ENCODE measurements at places on chromosomes 5 and 9.

DNA sequence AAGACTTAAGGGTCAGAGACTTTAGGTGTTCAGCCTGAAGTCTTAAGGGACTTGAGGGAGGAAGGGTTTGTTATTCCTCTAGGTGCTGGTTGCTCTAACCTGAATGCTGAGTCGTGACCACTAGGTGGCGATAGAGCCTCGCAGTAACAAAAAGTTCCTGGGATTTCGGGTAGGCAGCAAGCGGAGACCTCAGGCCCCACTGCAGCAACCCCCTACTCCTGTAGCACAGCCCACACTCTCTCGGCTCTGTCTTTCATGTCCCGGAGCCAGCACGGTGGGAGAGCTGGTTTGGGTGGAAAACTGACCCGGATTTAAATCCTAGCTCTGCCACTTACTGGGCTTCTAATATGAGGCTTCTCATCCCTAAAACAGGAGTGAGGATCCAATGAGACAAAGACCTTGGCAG lies 100.3 kb upstream of the PANK3 start:
- DNase-seq, result peak; percentile 80

GRCh38 chr5:150347451-150347850 lies 10.0 kb upstream of the TCOF1 start:
- no peak for DNase-seq

GRCh38 chr9:111952559-111952958 lies 55.9 kb downstream of the UGCG start:
- DNase-seq, result no peak

GRCh38 chr5:69415584-69415958 lies 655 bp downstream of the MARVELD2 start:
- DNase-seq, result no peak

DNA sequence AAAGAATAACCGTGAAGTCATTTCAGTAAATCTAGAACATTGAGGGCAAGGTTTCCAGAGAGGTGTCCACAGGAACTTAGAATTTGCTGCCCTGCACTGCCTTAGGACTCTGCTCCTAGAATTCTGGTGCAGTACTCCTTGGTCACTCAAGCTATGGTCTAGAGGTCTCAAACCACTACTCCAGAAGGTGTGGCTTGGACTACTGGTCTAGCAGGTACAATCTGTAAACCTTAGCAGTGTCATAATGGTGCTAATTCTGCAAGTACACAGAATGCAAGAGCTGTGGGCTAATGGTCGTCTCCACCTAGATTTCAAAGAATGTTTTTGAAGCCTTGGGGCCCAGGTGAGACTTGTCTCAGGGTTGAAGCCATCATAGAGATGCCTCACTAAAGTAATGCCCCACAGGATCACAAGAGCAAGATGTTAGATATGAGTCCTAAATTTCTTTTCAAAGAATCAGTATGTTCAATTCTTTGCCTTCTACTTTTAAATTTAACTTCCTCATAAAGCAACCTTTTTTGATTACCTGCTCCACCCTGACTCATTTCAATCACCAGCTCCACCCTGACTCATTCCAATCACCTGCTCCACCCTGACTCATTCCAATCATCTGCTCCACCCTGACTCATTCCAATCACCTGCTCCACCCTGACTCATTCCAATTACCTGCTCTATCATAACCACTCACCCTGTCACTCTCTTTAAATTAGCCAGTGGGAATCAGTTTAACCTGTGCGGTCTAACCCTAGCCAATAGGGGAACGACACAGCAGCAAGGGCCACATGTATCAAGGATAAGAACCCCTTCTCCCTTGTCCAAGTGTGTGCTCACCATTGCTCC lies 1111.8 kb upstream of the ACO1 start:
- DNase-seq, result no peak

DNA sequence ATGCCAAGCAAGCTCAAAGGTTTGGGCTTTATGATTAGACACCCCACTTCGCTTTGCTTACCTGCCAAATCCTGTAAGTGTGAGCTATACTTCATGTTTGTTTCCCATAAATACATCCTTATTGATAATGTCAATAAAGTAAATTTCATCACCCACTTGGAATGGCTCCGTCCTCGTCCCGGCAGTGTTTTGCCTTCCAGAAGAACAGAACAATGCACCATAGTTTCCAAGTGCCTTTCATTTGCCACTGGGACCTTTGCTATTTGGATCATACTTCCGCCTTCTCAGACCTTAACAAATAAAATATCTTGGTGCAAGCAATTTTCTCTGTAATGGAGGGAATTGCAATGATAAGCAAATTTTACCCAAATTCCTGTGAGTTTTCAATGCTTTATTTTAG lies 229.3 kb downstream of the PIK3R1 start:
- DNase-seq, result no peak

- DNase-seq, result no peak
These were observed 79.0 kb downstream of the GLDC start for GRCh38 chr9:6566409-6567139.

GRCh38 chr9:16062542-16063240 lies 509.8 kb downstream of the CCDC171 start:
- no peak for DNase-seq

GRCh38 chr5:40428126-40428525 lies 251.6 kb upstream of the PTGER4 start:
- DNase-seq, result no peak

DNA sequence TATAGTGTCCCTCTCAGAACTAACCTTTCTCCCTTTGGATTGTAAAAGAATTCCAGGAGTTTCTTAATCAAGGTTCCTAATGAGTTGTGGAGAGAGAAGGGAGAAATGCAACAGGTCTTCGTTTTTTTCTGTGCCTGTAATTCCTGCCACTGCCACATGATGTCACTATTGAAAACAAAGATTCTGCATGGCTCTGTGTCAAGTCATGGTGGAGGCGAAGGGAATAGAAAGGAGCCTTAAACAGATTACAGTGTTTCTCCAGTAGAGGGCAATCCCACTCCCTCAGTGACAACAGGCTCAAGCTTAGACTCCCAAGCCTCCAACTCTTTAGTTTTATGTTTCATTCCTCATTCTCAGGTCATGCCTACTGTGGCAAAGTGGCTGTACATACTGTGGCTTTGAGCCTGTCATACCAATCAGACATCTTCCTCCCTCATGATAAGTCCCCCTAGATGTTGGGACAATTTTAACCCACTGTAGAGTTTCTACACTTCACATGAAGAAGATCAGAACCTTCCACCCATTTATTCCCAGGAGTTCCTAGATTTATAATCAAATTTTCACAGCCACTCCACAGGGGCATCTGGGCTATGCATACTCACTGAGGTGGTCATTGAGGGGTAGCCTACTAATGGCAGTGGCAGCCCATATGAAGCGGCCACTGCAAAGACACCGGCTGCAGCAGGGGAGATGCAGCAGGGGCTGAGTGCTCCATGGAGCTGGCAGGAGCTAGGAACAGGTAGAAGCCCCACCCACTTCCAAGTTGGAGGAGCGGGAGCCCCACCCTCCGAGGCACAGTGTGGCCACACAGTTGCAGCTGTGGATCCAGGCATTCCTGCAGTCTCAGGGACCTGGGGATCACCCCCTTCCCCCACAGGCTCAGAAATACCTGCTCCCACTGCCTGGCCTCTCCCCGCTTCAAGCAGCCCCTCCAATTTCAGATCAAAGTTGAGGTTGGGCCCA lies 97.4 kb upstream of the TRIM32 start:
- no peak for DNase-seq

GRCh38 chr9:74496819-74497747 lies at the start of gene RORB:
TSS of gene RORB (plus strand) at chr9:74497335. CDS start at chr9:74497977, 642 bp downstream.
- peak; percentile 86 for DNase-seq

DNA sequence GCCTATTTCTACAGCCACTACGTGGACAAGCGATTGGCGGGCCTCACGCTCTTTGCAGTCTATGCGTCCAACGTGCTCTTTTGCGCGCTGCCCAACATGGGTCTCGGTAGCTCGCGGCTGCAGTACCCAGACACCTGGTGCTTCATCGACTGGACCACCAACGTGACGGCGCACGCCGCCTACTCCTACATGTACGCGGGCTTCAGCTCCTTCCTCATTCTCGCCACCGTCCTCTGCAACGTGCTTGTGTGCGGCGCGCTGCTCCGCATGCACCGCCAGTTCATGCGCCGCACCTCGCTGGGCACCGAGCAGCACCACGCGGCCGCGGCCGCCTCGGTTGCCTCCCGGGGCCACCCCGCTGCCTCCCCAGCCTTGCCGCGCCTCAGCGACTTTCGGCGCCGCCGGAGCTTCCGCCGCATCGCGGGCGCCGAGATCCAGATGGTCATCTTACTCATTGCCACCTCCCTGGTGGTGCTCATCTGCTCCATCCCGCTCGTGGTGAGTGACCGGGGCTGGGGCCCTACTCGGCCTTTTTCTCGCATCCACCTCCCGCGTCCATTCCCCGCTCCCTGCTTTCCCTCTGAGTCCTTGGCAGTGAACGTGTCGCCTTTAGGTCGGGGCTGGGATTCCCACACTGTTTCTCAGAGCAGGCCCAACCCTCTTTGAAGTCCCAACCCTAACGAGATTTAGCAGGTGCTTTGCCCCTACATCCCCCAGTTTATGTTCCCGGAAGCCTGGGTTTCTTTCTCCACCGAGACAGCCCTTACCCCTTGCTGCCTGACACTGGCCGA lies 1.8 kb downstream of the PTGER4 start:
- DNase-seq, result no peak

GRCh38 chr5:35158622-35159369 lies 71.5 kb downstream of the PRLR start:
- DNase-seq, result no peak

DNA sequence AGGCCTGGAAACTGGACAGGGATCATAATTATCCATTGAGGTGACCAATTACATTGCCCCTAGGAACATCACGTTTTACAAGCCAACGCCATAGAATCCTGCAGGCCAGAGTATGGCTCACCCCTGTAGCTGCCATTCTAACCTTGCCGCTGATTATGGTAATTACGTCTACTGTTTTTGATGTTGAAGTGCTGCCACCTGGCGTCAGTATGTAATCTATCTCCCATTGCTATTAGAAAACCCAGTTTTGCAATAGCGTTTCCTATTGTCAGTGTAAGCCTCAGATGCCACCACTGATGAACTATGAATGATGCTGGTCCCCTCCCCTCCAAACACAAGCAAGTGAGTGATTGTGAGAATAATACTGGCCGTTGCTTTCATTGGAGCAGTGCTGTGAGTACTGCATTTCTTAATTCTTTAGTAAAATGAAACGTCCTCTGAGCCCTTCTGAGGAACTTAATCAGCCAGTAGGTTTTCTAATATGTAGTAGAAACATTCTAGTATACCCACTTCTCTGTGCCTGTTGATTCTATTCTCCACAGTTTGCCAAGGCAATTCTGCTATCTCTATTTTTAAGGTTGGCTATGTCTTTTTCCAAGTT lies 100.5 kb upstream of the NMUR2 start:
- DNase-seq, result peak; percentile 75

- no peak for DNase-seq
These were observed 34.3 kb downstream of the UBE2R2 start for GRCh38 chr9:33851301-33851700.

- DNase-seq, result no peak
These were observed 8.0 kb downstream of the GLIPR2 start for GRCh38 chr9:36144309-36145232.

GRCh38 chr5:178348356-178349074 lies 115.9 kb upstream of the PHYKPL start:
- DNase-seq, result no peak

GRCh38 chr9:137303151-137303892 lies 1.3 kb upstream of the NRARP start:
- no peak for DNase-seq

GRCh38 chr9:87359264-87359663 lies 138.4 kb upstream of the DAPK1 start:
- no peak for DNase-seq

DNA sequence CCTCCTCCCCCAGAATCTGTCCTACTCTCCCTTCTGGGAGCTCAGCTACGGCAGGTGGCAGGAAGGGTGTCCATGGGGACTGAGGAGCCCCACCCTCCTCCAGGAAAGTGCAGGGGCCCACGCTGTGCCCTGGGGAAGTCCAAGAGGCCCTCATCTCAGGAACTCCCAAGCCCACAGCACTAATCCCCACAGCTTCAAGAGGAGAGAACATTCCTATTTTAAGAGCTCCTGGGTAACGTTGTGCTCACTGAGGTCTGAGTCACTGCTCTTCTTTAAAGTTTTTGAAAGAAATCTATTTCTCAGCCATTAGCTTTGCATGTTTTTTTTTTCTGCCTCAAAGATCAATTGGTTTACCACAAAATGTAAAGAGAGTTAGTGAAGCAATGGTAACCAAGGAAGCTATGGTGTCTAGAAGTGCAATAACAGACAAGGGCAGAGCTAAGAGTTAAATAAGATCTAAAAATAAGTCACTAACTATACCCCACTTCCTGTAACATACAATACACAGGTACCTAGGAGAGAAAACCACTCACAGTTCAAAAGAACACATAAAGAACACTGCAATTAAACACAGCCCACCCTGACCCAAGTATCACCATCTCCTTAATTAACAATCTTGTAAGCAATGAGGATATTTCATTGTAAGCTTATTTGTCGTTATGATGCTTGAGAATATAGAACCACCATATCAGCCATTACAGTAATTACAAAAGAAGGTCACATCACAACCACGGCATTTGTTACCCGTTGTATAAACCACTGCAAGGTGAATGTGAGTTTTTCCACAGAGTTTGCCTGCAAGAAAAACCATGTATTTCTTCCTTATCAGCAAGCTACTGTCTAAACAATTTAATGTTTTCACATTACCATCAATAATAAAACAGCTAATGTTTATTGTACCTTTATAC lies 382.3 kb upstream of the SLC30A5 start:
- peak; percentile 66 for DNase-seq

DNA sequence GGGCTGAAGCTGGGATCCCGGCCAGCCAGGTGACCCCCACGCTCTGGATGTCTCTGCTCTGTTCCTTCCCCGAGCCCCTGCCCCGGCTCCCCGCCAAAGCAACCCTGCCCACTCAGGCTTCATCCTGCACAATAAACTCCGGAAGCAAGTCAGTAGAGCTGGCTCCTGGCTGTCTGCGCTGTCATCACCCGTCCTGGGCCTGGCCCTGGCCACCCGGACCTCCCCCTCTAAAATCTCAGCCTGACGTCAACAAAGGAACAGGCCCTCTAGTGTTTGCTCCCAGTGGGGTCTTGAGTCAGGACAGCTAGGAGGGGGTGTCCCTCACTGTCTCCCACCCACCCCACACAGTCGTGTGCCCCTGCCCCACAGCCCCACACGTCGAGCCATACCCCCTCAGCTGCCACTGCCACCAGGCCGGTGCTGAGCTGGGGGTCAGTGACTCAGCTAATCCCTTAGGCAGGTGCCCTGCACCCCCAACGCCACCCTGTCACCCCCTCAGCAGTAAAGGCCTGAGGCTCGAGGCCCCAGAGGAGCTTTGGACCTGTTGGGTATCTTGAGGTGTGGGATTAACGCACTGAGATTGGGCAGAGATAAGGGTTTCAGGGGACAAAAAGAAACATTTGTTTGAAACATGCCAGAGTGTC lies 1.1 kb upstream of the LCNL1 start:
- peak; percentile 65 for DNase-seq

- DNase-seq, result no peak
These were observed 40.4 kb upstream of the MACIR start for GRCh38 chr5:103218164-103218563.

DNA sequence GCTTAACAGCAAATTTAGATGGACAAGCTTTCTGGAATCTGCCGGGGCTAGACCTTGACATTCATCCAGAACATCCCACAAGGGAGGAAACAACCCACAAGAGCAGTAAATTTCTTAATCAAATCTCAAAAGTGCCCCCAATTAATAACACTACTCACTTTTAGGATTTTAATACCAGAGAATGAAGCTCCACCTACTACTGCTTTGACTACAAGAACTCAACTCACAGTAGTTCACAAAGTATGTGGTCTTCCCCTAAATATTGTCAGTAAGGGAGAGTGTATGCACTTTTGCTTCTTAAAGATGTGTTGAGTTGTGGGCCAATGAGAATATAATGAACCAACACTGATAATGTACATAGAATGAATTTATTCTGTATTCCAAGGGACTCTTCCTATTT lies 94.7 kb downstream of the EBF1 start:
- no peak for DNase-seq

- DNase-seq, result no peak
These were observed 1.1 kb downstream of the CD14 start for GRCh38 chr5:140631831-140632365.

Data from dorsolateral prefrontal cortex (tissue), 122 donors.